Activated naive CD4-positive, alpha-beta T cell treated with anti-CD3 and anti-CD28 coated beads for 36 hours (primary cell): ENCODE measurements at places on chromosomes 11 and 22.

DNA sequence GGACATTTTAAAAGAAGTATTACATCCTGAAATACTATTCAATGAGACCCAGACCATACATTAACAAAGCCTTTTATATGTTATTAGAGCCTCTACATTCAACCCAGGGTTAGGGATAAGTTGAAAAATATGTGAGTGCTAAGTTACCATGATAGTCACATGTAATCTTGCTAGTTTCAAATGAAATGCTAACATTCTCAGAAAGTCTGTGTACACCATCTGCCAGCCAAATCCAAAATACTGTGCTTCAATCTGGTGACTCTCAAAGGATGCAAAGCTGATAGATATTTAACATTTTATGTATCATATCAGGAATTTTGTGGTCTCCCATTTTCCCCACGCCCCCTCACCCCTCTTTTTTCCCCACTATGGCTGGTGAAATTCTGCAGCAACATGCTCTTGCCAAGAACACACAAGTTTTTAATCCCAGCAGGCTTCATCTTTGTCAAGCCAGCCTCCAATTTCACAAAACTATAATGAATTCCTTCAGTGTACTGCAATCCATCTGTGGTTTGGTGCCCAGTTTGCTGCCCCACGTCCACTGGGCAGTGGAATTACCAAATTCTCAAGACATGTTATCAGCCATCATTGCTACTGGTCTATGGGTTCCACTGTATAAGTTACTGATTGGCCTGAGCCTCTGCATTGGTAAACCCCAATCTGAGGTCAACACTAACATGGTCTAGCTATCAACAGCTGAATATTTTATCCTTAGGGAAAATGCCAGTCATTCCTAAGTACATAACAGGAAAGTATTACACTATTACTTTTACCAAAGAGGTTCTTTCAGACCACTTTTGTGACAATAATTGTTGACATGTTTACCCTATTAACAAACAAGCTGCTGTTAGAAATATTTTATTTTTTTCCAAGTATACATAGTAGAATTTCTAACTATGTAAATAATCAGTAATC lies 1.5 kb upstream of the PICALM start:
- no peak for DNase-seq

DNA sequence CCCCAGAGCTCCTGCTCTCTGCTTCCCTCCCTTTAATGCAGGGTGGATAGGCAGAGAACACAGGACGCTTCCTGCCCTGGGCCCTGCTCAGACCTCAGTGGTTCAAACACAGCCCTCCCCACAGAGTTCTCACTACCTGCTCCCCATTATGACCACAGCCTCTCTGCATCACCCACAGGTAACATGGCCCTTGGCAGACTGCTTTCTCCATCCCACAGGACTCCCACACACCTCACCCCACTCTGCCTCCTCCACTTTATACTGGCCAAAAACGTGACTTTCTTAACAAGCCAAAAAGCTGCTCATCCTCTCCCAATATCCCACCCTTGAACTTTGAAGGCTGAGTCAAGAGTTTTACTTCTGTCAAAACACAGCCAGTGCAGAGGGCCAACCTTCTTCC lies 33.8 kb downstream of the BUD13 start:
- no peak for DNase-seq

DNA sequence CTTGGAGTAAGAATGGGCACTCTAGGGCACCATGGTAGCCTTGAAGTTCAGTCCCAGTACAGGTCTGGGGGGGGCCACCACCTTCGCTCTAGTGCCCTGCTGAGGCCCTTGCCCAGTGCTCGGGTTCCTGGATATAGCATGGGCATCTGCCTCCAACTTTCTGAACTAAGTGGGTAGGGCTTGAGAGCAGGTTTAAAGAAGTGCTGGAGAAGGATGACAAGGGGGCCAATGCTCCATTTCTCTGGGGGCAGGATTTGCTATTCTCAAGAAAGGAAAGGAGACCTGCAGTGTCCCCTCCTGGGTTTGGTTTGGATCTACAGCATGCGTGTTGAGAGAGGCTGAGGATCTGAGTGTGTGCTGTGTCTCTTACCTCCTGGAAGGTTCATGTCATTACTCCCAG lies 82.2 kb upstream of the SUSD2 start:
- DNase-seq, result no peak

GRCh38 chr22:23752090-23752691 lies 1.3 kb upstream of the ZNF70 start:
- no peak for DNase-seq

DNA sequence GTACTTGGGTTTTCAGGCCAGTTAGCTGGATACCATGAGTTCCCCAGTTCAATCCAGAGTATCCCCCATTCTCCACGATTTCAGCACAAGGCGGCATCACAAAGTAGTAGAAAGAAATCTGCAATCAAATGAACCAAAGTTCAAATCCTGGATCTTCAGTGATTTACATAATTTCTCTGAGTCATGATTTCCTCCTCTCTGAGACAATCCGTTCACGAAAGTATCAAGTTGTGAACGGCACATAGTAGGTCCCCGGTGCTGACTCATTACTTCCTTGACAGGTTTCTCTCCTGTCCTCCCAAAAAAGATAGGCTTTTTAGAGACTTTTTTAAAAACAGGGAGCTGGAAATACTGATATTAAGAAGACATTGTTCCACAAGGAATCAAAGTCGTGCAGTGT lies 69.1 kb upstream of the AKIP1 start:
- peak; percentile 63 for DNase-seq
